Stimulated activated CD8-positive, alpha-beta memory T cell treated with anti-CD3 and anti-CD28 coated beads, Interleukin-2, amount 100 ng/mL, for 48 hours (primary cell): ENCODE measurements at places on chromosomes 13 and 19.
A peak's percentile ranks its signal among the peaks of the same experiment; 100 is the strongest.

DNA sequence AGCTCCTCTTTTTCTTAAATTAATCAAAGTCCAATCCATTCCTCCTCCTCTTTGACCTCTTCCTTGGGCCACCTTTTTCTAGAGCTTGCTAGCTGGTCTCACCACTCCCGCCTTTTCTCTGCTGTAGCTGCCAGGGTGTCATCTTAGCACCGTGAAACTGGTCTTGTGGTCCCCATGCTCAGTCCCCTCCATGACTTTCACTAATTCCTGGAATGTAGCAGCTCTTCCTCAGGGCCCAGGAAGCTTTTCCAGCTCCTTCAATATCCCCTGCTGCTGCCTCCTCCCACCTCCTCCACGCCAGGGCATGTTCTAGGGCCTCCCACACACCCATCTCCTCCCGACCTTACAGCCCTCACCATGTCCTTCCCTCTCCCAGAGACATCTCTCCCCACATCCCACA, 222.2 kb downstream of the MYO16 start:
- DNase-seq = no peak

- no peak for DNase-seq
Measured at GRCh38 chr19:3873151-3873550, 4.3 kb upstream of the ZFR2 start.

- no peak for DNase-seq
Measured at GRCh38 chr13:20291675-20292074, 59.6 kb upstream of the GJB6 start.

DNA sequence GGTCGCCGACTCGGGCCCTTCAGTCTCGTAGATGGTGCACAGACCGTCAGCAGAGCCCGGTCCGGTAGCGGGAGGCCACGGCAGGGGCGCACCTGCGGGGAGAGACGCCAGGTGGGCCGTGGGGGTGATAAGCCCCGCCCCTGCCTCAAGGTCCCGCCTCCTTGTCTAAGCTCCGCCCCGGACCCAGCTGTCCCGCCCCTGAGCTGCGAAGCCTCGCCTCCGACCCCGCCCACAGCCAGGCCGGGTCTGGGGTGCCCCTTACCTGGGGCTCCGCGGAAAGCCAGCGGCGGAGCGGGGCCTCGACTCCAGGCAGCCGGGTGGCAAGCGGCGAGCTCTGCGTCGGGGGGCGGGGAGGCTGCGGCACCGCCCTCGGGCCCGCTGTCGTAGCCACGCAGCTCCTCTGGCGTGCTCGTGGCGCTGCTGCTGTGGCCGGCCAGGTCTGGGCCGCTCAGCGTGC, 4.7 kb downstream of the PRR36 start:
- peak; percentile 71 for DNase-seq

DNA sequence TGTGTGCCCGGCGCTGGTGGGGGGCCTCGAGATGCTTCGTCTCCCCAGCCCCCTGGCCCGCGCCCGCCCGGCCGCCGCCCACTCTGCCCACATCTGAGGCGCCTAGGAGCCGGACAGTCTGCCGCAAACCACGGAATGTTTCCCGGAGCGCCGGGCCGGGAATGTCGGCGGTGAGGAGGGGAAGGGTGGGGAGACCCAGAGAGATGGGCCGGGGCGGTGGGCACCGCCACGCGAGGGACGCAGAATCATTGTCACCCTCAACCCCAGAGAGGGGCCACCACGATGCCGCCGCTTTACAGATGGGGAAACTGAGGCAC, 46.1 kb upstream of the NFIC start:
- no peak for DNase-seq

DNA sequence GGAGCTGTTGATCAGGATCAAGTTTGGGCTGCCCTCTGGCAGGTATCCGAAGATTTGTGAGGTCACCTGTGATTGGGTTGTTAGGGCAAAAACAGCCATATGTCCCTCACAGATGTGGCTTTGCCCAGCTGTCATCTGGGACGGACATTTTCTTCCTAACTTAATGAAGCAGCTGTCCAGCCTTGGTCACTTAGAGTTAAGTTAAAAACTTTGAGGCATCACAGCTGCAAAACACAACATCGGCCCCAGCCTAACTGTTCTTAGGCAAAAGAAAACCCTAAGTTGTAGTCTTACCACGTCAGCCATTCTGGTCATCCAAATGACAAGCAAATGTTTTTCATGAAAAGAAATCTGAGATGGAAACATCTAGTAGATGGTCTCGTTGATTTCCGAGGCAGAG, 318.4 kb downstream of the DCLK1 start:
- DNase-seq = no peak

DNA sequence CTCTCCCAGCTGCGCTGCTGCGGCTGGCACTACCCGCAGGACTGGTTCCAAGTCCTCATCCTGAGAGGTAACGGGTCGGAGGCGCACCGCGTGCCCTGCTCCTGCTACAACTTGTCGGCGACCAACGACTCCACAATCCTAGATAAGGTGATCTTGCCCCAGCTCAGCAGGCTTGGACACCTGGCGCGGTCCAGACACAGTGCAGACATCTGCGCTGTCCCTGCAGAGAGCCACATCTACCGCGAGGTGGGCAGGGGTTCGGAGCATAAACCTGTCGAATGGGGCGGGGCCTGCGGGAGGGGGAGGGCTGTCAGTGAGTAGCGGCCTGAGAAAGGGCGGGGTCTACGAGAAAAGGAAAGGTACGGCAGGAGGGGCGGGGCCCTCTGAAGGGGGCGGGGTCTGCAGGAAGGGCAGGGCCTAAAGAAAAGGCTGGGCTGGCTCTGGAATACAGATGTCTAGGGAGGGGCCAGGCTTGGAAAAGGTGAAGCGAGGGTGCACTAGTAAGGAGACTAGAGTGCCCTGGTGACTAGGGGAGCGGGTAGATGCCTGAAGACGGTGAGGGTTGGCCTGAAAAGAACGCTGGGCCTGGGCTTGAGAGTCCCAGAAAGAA, 3.6 kb downstream of the CD37 start:
- DNase-seq = no peak

GRCh38 chr19:32497391-32497790, 83.6 kb upstream of the PDCD5 start:
- no peak for DNase-seq

- no peak for DNase-seq
Measured at GRCh38 chr13:44267980-44268379, 105.6 kb upstream of the SERP2 start.

- DNase-seq = no peak
Measured at GRCh38 chr19:31275068-31275334, 74.2 kb downstream of the TSHZ3 start.

- no peak for DNase-seq
Measured at GRCh38 chr13:101190976-101191375, 225.3 kb downstream of the NALCN start.

DNA sequence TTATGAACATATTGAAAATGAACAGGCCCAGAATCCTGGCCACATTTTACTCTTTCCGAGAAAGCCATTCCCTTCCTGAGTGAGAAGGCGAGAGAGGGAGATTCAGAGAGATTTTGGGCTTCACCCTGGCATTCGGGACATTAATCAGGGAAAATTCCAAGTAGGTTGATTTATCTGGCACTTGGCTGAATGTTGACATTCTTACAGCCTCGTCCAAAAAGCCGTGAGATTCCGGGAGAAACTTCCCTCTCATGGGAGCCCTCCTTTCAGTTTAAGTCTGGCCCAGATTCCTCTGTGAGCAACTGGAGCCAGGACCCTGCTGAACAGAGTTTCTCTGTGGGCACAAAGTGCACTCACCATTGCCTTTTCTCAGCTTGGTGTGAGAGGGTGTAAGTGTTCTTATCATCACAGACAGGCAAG, 129.2 kb upstream of the PEG3 start:
- no peak for DNase-seq

DNA sequence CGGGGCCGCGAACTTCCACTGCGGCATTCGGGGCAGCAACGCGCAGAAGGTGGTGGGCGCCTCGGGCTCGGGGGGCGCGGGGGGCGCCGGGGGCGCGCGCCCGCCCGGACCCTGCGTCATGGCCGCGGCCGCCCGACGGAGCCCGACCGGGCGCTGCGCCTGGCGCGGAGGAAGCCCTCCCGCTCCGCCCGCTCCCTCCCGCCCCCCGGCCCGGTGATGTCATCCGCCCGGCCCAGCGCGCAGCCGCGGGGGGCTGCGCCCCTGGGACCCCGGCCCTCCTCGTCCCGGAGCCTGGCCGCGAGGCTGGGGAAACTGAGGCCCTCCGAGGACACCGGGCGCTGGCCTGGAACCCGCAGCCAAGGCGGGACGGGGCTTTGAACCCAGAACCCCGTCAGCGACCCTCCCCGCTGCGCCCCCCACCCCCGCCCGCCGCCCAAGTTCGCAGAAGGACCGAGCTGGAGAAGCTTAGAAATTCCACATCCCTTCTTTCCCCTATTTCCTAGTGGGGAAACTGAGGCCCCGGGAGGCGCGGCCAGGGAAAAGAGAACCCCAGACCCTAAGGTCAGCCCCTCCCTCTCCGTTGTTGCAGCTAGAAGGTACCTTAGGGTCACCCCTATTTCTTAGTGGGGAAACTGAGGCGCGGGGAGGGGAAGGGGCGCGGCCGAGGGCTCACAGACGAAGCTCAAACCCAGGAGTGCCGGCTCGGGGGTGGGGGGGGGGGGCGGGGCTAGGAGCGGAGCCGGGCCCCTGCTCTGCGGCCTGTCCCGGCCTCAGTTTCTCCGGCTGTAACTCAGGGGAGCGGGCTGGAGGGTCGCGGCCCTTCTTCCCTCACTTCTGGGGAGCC, at the start of gene SHC2:
TSS of gene SHC2 (minus strand) at position 157 of the 844 bp plus-strand sequence. CDS start at position 120, 37 bp downstream.
- no peak for DNase-seq

DNA sequence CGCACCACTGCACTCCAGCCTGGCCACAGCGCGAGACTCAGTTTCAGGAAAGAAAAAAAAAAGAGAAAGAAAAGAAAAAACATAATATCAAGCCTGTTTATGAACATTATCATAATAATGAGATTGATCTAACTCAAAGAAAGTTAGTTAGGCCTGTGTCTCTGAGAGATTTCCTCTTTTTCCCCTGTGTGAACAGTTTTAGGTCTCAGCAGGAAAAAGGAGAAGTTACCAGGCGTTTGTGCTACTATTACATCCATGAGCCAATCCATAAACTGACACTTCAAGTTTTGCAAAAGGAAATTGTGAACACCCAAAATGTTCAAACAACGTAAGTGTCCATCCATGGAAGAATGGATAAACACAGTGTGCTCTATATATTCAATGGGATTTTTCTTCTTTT, 3.8 kb downstream of the TARM1 start:
- DNase-seq = no peak

- no peak for DNase-seq
Measured at GRCh38 chr13:90591260-90591926, 756.1 kb upstream of the MIR17HG start.

GRCh38 chr13:53357582-53357981, 329.0 kb downstream of the OLFM4 start:
- no peak for DNase-seq

DNA sequence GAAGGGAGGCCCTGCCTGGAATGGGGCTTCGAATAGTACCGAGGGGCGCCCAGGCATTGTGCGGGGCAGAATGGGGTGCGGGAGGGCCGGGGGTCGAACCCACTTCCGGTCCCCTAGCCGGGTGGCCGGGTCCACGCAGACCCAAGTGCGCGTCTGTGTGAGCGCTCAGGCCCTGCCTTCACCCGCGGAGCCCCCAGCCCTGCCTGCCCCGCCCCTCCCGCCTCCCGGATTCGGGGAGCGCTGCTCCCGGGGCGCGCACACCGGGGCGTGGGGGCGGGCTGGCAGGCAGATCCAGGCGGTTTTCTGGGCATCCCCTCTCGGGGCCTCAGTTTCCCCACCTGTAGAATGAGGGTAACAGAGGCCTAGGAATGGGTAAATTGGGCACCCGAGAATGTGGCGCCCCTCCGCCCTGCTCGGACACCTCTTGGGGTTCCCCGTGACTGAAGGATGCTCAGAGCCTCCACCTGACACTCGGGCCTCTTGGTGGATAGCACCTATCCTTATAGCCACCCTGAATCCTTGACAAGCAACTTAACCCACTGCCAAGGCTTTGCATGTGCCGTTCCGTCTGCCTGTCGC, 682 bp downstream of the PIK3R2 start:
- DNase-seq = no peak

GRCh38 chr19:41870401-41870873, 6.6 kb upstream of the CD79A start:
- DNase-seq = no peak

- no peak for DNase-seq
Measured at GRCh38 chr19:13133241-13133870, 15.3 kb downstream of the NACC1 start.

- DNase-seq = peak; percentile 34
Measured at GRCh38 chr19:16095071-16095571, 16.6 kb upstream of the RAB8A start.
